ENCODE measurements at places on chromosomes 11 and 22.
A peak's percentile ranks its signal among the peaks of the same experiment; 100 is the strongest.

DNA sequence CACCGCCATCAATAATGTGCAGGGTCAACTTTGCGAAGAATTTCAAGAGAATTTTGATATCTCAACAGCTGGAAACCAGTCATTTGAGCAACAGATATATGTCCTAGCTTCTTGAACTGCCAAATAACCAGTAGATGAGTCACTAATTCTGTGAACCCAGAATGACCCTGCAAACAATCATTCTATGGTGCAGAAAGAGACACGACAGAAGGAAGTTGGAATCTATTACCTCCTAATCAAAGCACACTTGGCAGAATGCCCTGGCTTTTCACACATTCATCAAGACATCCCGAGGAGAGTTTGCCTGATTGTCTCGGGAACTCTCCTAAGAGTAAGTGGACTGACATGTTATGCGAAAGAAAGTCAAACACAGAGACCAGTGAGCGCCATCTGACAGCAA is 621.1 kb downstream of the OPCML start:
- DNase-seq = no peak

- no peak for DNase-seq
Observed at GRCh38 chr22:43266076-43266475, 77.1 kb downstream of the SCUBE1 start.

DNA sequence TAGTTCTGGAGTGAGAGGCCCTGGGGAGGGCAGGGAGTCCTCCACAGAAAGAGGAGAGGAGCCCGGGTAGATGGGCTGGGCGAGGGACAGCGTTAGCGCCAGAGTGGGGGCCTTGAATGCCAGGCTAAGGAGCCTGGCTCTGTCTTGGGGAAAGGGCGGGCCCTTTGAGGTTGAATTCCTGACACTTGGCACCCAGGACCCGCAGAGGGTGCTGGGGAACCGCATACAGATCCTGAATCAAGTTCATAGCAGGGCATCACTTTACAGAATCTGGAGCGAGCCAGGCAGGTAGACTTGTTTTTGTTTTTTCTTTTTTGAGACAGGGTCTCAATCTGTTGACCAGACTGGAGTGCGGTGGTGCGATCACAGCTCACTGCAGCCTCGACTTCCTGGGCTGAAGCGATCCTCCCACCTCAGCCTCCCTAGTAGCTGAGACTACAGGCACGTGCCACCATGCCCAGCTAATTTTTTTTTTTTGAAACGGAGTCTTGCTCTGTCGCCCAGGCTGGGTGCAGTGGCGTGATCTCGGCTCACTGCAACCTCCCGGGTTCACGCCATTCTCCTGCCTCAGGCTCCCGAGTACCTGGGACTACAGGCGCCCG is 6.1 kb downstream of the CARNS1 start:
- DNase-seq = no peak

GRCh38 chr11:48043991-48044512 is 63.7 kb downstream of the PTPRJ start:
- DNase-seq = no peak

DNA sequence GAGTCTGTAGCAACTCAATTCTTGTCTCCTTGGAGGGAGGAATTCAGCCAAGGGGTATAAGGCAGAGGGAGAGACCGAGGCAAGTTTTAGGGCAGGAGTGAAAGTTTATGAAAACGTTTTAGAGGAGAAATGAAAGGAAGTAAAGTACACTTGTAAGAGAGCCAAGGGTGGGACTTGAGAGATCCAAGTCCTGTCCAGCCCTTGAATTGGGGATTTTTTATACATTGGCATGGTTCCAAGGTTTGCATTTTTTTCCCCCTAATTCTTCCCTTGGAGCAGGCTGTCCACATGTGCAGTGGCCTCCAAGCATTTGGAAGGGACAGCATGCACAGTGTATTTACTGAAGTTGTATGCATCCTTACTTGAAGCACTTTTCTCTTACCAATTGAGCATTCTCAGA is 192.1 kb downstream of the LUZP2 start:
- DNase-seq = no peak

GRCh38 chr11:57873196-57873911 is 111.8 kb downstream of the CTNND1 start:
- DNase-seq = no peak

DNA sequence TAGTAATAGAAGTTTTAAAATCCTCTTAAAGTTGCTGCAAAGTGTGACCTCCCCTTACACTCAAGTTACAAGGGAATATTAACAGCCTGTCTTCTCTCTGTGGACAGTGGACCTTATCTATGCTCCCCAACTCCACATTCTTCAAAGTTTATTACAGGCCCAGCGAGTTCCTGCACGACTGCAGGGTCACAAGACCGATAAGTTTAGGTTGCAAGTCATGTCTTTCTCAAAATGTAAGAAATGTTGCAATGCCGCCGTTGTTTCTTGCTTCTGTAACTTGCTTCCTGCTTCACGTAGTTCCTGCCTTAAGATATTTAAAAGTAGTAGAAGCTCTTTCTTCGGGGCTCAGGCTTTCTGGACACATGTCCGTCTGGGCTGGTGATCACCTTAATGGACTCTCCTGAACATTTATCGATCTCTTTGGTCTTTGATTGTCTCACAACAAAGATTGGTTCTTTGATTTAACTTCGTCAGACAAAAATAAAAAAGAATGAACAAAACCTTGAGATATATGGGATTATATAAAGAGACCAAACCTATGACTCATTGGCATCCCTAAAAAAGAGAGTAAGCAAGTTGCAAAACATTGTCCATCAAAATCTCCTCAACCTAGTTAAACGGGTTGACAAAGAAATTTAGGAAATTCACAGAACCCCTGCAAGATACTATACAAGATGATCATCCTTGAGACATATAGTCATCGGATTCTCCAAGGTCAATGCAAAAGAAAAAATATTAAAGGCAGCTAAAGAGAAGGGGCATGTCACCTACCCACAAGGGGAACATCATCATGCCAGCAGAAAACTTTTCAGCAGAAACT is 45.4 kb upstream of the GLYAT start:
- DNase-seq = no peak

DNA sequence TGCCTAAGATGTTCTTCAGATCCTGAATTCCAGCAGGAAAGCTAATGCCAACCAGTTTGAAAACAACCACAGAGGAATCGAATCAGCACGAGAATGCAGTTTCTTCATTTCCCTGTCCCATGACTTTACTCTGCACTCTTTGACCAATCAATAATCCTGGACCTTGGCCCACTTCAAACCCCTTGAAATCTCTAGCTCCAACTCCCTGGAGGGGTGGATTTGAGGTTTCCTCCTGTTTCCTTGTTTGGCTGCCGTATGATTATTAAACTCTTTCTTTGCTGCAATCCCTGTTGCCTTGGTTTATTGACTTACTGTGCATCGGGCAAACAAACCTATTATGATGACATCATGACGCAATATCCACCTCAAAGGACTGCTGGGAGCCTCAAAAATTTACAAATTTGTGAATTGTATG is 109.3 kb downstream of the FBXO7 start:
- no peak for DNase-seq

GRCh38 chr11:46896719-46897406 is 21.5 kb downstream of the LRP4 start:
- DNase-seq = no peak

DNA sequence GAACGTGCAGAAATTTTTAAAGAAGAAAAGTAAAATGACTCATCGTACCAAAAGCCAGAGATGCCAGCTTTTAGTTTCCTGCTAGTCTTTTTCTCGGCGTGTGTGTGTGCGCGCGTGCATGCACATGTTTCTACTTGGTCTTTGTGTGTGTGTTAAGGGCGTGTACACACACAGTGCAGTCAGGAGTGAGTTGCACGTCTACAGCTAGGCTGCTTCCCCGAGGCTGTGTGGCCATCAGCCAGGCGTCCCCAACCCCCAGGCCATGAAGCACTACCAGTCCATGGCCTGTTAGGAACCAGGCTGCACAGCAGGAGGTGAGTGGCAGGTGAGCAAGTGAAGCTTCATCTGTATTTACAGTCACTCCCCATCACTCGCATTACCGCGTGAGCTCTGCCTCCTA is 36.4 kb downstream of the KCNQ1 start:
- DNase-seq = peak; percentile 46

DNA sequence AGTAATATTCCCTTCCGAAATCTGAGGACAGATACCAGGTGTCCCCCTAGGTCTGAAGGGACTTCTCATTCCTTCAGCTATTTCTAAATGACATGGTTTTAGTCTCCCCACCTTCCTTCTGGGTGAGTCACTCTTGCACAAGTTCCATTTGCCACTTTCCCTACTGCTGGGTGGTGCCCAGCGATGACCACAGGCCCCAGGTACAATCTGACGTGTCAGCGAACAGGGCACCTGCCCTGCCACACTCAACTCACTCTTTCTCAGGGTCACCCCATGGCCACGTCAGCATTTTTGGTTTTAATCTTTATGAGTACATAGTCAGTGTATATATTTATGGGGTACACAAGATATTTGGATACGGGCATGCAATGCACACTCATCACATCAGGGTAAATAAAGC is 17.2 kb downstream of the POU2AF1 start:
- DNase-seq = no peak

- DNase-seq = no peak
Observed at GRCh38 chr11:125157953-125158680, 6.4 kb upstream of the PKNOX2 start.

DNA sequence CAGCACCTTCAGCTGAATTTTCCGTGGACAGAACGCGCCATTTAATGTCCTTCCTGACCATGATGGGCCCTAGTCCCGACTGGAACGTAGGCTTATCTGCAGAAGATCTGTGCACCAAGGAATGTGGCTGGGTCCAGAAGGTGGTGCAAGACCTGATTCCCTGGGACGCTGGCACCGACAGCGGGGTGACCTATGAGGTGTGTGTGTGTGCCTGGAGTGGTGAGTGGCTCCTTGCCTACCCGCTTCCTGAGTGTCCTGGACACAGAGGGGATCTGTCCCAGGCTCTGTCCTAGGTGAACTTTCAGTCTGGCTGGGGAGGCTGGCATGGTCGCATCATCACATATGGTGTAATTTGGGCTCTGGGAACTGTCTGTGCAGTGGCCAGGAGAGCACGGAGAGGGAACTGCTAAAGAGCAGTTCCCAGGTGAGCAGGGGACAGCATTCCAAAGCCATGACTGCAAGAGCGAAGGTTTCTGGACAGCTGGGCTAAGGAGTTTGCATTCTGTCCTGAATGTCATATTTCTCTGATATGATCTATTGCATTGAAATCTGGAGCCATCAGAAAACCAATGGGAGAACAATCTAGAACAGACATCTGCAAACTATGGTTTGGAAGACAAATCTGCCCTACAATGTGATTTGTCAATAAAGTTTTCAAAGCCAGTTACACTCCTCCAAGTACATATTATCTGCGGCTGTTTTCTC is 104.3 kb downstream of the RRAS2 start:
- no peak for DNase-seq

DNA sequence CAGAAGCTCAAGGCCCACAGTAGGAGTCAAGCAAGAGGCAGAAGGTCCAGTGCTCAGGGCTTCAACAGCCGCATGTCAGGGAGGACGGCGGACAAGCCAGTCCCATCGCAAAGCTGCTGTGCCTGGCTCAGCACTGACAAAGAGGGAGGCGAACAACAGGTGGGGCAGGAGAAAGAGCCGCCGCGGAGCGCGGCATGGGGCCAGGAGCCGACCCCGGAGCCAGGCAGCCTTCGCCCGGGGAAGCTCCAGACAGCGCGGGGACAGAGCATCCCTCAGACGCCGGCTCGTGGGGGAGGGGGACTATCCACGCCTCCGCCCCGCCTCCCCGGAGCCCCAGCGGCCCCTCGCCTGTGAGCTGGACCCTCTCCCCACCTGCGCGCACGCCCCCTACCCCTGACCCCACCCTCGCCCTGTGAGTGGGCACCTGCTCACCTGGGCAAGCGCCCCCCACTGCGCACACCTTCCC is 369 bp downstream of the DHCR7 start:
- DNase-seq = peak; percentile 54

DNA sequence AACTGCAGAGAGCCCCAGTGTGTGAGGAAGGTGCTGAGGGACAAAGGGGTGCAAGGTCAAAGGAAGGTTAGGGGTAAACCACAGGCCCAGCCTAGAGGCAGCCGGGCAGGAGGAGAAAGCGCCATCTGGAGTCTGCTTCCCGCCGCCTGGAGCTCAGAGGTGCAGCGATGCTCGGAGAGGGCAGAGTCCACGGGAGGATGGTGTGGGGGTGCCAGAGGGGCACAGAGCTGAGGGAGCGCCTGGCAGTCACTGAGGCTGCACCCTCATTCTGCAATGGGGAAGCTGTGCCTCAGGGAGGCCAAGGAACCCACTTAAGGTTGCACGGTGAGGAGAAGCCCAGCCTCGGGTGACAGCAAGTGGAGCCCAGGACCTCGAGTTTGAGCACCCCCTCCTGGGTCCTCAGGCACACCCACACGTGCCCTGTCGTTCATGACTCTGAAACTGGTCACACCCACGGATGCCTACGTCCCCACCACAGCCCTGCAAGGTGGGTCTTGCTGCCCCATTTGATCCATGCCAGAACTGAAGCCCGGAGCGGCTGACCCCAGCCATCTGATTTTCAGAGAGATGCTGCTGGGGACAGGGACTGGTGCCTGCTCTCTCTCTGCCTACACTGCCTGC is 1.6 kb downstream of the IL2RB start:
- DNase-seq = peak; percentile 65

- peak; percentile 37 for DNase-seq
Observed at GRCh38 chr11:11230802-11231562, 122.1 kb downstream of the CSNK2A3 start.

- no peak for DNase-seq
Observed at GRCh38 chr11:71064702-71065515, 187.5 kb downstream of the SHANK2 start.

DNA sequence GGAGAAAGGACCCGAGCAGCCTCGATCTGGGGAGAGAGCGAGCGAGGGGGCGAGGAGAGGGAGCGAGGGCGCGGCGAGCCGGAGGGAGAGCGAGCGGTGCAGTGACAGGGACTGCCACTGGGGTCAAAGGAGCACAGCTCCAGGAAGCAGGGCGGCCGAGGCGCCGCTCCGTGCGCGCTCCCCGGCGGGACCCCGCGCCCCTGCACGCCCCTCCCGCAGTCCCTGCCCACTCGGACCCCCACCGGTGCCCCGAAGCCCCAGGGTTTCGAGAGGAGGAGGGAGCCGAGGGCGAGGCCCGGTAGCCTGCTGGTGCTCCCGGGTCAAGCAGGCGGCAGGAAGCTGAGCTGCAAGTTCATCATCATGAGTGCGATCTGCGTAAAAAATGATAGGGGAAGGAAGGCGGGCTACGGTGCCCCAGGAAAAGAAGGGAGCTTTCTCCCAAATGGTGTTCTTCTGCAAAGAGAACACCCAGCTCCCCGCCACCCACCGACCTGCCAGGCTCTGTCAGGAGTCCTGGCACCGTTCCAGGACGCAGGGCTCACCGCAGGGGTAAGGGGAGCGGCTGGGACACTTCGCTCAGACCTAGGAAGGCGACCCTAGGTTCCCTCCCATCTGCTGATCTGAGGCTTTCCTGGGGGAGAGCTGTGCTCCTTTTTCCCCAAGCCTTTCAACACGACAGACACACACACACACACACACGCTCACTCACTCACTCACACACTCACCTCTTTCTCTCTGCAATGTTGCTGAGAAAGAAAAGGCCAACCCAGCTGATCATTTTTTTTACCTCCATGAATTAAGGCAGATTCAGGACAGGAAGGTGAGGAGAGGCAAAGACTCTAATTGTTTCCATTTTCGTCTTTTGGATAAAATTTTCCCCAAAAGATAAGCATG is at the start of gene MPPED2:
Gene MPPED2 (minus strand): TSS at position 103 of the 894 bp plus-strand sequence. CDS start 5,980 bp downstream, outside the sequence.
- DNase-seq = peak; percentile 41

- DNase-seq = no peak
Observed at GRCh38 chr22:18950141-18950540, 14.0 kb upstream of the PRODH start.

Measured in activated T-cell treated with anti-CD3 and anti-CD28 coated beads, Interleukin-2, amount 50 U/mL, for 48 hours (primary cell).